ENCODE measurements at places on chromosomes 11 and 22. TPM values are rescaled to one million over a fixed set of nuclear protein-coding genes. Genes with fewer than 3 reads are reported as not detected.

- no peak for DNase-seq
These were observed 147.7 kb downstream of the CACNA1I start for GRCh38 chr22:39718206-39718605.

DNA sequence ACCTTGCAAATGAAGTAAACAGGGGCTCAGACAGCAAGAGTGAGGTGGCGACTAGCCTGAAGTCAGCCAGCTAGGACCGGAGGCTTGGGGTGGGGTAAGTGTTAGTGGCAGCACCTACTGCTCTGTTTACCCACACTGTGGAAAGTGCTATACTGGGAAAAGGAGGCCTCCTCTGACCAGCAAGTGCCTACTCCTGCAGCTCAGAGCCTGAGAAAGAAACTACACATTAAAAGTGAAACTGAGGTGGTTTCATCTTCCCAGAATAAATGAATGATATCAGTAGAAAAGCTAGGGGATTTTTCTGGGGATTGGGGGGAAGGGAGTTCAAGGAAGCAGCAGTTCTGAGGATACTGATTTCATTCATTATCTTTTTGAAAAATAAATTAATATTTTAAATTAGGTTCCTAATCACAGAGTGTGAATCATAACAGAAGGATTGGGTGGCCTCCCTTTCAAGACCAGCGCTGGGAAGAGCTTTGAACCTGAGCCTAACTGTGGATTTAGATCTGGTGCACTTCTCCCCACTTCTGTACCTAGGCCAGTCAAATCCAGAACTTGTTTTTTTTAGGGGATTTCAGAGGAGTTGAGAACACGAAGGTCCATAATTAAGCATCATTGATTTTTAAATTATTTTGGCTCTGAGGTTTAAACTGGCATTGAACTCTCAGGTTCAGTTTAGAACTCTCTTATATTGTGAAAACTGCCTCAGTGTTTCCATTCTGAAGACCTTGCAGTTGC is 48.1 kb upstream of the GRAMD1B start:
- no peak for DNase-seq

DNA sequence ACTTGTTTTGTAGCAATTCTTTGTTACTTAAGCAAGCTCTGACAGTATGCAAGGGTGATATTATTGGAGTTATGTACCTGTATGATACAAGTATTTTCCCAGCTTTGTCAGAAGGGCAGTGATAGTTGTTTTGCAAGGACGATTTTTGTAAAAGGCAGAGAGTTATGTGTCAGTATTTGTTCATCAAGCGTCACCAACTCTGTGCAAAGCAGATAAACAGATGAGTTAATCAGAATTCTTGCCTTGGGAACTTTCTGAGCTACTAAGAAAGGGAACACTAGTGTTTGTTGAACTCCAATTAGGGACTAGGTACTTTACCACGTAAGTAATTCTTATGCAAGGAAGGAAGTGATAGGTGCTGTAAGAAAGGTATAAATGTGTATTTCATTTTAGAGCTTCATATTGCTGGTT is 1.4 kb downstream of the USP47 start:
- peak; percentile 49 for DNase-seq

GRCh38 chr11:103552086-103552485 is 442.9 kb downstream of the DYNC2H1 start:
- DNase-seq, result no peak

GRCh38 chr11:103881584-103881983 is 154.9 kb upstream of the DDI1 start:
- DNase-seq, result no peak

Gene CBLIF
- not detected for polyA plus RNA-seq

GRCh38 chr11:134528453-134528852 is 116.4 kb upstream of the B3GAT1 start:
- DNase-seq, result no peak

GRCh38 chr11:118156531-118157185 is 4.0 kb upstream of the SCN4B start:
- no peak for DNase-seq

Gene PLAAT5
- not detected for polyA plus RNA-seq

Gene LRRC32
- polyA plus RNA-seq, result 10.9 TPM

GRCh38 chr22:43298062-43298801 is 44.9 kb downstream of the SCUBE1 start:
- DNase-seq, result no peak

Gene TOLLIP
- 24.3 TPM for polyA plus RNA-seq

- DNase-seq, result no peak
These were observed 221.2 kb upstream of the PLET1 start for GRCh38 chr11:112481893-112482292.

Gene RAB36
- polyA plus RNA-seq, result 3.5 TPM

DNA sequence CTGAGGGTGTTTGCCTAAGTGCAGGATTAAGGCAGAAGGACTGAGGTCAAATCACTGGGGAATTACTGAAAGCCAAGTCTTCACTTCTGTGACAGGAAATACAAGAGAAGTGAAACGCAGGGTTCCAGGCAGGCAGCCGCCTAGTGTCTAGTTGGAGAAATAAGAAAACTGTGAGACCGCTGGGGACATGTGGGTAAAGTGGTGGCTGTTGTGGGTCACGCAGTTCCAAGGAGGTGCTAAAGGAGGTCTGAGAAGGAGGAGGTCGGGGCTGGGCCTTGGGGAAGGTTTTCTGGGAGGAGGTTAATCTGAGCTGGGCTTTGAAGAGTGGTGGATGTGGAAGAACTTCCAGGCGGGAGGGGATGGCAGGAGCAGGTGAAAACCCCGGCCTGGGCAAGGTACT is 11.2 kb downstream of the MCM5 start:
- no peak for DNase-seq

- no peak for DNase-seq
These were observed 40.2 kb upstream of the RBFOX2 start for GRCh38 chr22:36068776-36069344.

DNA sequence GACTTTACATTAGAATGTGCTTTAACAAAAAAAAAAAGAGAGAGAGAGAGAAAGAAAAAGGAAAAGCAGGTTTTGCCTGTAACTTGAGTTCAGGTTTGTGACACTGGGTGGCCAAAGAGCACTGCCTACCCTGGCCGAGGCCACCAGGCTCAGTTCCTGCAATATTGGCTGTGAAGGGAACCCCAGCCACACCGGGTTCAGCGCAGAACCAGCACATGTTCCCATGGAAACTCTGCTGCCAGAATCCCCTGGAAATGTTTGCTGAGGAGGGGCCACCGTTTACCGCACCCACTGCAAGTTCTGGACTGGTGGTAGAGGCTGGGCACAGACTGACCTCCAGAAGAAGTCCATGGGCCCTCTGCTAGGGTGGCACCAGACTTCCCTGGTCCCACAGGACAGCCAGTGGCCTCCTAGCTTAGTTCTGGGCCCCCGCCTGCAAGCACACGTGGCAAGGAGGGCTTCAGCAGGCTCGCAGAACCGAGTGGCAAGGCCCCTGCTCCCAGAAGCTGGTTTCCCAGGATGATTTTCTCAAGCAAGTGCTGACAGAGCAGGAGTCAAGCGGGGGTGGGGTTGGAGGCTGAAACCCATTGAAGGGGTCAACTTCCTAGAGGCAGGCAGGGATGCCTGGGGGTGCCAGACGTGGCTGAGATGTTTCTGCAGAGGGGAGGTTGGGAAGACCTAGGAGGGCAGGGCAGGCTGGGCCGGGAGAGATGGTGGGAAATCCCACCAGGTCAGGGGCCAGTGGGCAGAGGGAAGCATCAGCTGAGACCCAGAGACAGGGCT is 51.2 kb downstream of the NFAM1 start:
- DNase-seq, result no peak

GRCh38 chr11:46120346-46121300 is 631 bp downstream of the PHF21A start:
- peak; percentile 53 for DNase-seq

GRCh38 chr11:66248903-66249302 is 19.5 kb upstream of the RAB1B start:
- no peak for DNase-seq

- no peak for DNase-seq
These were observed 9.4 kb upstream of the SF1 start for GRCh38 chr11:64787526-64788320.

DNA sequence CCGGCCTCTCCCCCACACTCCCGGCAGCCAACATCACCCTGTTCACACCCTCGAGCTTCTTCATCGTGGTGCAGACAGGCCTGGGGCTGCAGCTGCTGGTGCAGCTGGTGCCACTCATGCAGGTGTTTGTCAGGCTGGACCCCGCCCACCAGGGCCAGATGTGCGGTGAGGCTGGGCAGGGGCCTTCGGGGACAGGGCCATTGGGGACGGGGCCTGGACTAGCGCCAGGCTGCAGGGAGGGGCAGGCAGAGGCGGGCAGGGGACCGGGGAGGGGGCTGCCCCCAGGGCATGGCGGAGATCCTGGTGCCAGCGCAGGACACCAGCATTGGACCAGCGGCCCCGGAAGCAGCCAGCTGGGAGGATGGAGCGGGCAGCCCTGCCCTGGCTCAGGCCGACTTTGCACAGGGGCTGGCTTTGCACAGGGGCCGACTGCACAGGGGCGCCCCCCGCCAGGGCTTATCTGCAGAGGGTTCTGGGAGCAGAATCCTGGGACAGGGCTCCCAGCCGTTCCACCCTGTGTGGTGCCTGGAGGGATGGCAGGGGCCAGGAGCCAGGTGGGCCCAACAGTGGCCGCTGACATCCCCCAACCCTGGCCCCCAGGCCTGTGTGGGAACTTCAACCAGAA is 8.6 kb downstream of the MUC5B start:
- no peak for DNase-seq

- no peak for DNase-seq
These were observed 375.7 kb upstream of the KIRREL3 start for GRCh38 chr11:127376301-127376700.

Gene OR51B6
- polyA plus RNA-seq, result not detected

DNA sequence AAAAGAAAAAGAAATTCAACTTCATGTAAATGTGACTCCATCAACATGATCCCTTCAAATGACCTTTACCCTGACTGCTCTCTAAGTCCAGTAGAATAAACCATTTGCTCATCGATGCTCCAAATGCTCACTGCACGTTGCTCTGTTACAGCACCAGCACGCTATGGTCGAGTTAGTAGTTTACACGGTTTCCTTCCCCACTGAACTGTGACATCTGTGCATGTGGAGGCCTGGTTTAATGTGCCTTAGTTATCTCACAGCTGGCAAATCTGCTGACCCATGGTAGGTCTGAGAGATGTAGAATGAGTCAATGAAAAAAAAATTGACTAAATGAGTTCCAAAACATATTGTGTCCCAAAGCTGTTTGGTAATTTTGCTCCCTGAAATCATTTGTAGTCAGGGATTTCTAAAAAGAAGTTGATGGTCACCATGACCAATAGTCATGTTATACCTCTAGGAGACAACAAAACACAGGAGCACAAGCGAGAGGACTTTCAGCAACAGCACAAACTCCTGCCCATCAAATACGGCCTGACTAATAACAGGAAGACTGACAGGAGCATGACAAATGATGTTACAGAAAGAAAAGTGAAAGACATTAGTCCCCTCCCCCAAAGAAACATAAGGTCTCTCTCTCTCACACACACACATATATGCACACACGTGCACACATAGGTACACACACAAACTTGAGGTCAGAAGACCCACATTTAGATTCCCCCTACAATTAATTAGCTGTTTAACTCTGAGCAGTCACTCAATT is 624.5 kb downstream of the OPCML start:
- DNase-seq, result no peak

- no peak for DNase-seq
These were observed 1.5 kb downstream of the DGKZ start for GRCh38 chr11:46348566-46349401.

GRCh38 chr11:9228091-9228490 is 37.1 kb downstream of the DENND5A start:
- no peak for DNase-seq

- DNase-seq, result no peak
These were observed 64.9 kb upstream of the EED start for GRCh38 chr11:86179646-86180064.

DNA sequence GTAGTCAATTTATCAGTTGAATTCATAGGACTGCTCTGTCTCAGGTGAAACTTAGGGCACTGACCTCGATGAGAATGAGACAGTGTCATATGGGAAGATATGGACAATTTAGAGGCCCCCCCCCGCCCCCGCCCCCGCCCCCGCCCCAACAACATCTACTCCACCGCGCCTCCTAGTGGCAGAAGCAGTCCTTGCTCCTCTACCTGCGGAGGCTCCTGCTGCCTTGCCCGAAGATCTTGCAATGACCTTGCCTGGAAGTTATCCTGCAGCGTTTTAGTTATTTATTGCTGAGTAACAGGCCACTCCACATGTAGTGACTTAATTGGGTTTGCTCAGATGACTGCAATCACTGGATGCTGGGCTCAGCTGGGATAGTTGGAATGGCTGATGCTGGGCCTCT is 15.2 kb downstream of the SERPINH1 start:
- DNase-seq, result no peak

GRCh38 chr11:2989006-2989405 is 3.1 kb downstream of the NAP1L4 start:
- no peak for DNase-seq

Gene SERHL2
- polyA plus RNA-seq, result 9.0 TPM

DNA sequence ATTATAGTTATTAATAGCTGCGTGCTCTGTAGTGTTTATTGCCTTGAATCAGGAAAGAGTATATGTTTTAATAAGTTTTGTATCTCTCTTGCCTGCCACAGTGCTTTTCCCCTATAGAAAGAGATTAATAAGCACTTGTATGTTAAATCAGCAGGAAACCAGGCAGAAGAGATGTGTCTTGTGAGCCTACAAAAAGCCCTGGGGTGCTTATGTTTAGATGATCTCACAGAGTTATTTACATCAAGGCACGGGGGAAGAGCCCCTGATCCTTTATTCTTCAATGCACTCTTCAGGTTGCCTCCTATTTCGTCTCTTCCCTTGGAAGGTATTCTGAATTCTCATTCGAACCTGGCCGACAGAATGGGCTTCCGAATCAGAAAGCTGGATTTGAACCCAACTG is 183.0 kb downstream of the MAML2 start:
- DNase-seq, result no peak

GRCh38 chr22:45441138-45441537 is 27.6 kb downstream of the RIBC2 start:
- no peak for DNase-seq

Gene LGR4
- 5.8 TPM for polyA plus RNA-seq

DNA sequence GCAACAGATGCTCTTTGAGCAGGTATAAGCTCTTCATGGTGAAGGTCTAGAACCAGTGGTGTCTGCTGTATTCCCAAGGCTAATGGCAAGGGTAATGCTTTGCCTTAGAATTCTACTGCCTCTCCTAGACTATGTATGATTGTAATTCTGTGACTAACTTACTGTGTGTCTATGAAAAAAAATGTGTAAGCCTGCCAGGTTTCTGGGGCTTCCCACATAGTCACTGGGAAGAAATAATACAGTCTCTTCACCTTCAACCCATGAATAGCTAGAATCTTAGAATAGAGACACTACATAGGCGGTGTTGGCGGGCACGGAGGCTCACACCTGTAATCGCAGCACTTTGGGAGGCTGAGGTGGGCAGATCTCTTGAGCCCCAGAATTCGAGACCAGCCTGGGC is 84.1 kb downstream of the C11orf91 start:
- no peak for DNase-seq

GRCh38 chr11:65034423-65034822 is 6.6 kb upstream of the SAC3D1 start:
- DNase-seq, result no peak

GRCh38 chr22:20752104-20752741 is 21.7 kb upstream of the SERPIND1 start:
- no peak for DNase-seq

- peak; percentile 37 for DNase-seq
These were observed 195.5 kb upstream of the CADM1 start for GRCh38 chr11:115699733-115700132.
